ENCODE measurements at places on chromosomes 5 and 9.

DNA sequence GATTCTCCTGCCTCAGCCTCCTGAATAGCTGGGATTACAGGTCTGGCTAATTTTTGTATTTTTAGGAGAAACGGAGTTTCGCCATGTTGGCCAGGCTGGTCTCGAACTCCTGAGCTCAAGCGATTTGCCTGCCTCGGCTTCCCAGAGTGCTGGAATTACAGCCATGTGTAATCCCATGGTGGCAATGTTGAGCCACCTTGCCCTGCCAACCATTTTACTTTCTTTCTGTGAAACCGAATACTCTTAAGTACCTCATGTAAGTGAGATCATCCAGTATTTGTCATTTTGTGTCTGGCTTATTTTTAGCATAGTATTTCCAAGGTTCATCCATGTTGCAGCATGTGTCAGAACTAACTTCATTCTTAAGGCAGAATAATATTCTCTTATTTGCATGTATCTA lies 8.2 kb downstream of the PRRC2B start:
- no peak for DNase-seq

DNA sequence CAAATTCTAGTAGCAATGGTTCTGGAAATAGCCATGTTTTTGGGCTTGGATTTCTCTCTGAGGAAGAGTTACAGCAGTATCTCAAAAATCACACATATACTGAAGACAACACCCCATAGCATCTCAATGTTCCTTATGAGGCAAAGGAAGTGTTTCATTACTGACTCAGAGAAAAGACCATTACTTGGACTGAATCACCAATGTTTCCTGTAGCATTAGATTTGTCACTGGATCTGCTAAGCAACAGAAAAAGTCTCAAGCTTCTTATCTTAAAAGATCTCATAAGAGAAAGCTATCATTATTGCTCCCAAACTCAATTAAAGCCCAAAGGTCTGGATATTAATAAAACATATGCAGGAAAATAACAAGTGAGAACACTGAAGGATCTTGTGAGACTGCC lies 272.4 kb downstream of the ADAMTS6 start:
- DNase-seq: no peak

- no peak for DNase-seq
Observed at GRCh38 chr9:134728801-134729495, 87.3 kb downstream of the COL5A1 start.

DNA sequence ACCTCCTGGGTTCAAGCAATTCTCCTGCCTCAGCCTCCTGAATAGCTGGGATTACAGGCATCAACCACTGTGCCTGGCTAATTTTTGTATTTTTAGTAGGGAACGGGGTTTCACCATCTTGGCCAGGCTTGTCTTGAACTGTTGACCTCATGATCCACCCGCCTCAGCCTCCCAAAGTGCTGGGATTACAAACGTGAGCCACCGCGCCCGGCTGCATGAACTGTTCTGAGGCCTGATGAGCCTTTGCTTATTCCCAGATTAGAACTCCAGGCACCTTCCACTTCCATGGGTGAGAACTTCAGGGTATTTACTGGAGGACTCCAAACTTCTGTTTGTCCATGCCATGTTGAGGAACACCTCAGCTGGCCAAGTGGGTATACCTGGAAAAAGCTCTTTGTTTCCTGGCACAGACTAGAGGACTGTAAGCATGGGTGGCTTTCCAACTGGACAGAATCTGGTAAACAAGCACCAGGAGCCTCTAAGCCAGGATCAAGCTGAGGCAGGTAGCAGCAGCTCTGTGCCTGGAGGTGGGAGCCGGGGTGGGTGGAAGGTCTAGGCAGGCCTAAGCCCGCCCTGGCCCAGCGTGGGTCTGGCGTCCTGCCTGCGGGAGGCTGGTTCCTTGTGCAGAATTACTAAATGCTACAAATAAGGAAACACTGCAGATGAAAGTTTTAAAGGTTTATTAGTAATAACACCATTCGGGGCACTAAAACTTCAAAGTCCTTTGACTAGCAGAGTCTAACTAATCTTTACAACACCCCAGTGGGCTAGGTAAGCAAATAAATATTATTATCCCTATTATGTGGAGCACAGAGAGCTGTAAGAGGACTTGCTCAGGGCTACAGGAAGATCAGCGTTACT lies 78.4 kb downstream of the SEMA5A start:
- DNase-seq: no peak
